ENCODE measurements at places on chromosomes 2 and 18.

DNA sequence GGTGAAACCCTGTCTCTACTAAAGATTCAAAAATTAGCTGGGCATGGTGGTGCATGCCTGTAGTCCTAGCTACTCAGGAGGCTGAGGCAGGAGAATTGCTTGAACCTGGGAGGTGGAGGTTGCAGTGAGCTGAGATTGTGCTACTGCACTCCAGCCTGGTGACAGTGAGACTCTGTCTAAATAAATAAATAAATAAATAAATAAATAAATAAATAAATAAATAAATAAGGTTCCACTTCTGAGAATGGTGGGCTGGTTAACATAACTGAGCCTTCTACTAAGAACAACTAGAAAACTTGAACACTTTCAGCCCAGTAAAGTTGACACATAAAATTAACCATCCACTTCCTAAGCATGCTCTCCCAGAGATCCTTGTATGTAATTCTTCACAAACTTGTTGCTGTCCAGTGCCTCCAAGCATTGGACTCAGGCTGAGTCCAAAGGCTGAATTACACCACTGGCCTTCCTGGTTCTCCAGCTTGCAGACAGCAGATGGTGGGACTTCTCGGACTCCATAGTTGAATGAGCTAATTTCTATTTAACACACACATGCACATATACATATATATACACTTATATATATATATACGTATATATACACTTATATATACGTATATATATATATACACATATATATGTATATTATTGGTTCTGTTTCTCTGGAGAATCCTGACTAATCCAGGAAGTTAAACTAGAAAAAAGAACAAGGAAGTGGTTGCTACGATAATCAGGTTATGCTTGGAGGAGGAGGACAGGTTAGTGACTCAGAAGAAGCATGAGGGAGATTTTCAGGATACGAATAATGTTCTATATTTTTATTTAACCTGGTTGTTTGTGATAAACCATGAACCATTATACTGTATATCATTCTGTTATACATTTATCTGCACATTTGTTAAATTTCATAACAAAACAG is 348.8 kb downstream of the METTL4 start:
- DNase-seq, result no peak

DNA sequence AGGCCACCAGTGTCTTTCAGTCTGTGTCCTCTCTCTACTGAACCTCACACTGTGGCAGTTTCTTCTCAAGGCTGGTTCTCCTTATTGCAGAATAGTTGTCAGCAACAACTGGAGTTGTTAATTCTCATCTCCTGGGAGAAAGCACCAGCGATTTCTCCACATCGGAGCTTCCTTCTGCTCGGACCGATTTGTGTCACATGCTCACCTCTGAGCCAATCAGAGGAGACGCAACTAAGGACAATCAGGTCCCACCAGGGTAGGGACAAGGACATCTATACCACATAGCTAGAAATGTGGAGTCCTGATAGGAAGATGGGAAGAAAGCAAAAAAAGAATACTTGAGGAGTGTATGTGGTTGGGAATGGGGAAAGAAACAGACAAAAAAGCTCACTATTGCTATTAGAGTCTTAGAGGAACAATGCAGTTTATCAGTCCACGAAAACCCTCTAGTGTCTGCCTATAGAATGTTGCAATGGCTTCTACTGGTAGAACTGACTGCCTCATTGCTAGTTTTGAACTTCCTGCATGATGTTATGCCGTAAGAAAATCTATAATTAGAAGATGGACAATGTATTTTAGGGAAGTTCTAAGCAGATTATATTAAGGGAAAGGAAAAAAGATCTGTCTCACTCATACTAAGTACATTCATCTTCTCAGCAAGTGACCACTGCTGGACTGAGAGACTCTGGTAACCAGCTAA is 169.7 kb downstream of the CDCA7 start:
- DNase-seq, result no peak

DNA sequence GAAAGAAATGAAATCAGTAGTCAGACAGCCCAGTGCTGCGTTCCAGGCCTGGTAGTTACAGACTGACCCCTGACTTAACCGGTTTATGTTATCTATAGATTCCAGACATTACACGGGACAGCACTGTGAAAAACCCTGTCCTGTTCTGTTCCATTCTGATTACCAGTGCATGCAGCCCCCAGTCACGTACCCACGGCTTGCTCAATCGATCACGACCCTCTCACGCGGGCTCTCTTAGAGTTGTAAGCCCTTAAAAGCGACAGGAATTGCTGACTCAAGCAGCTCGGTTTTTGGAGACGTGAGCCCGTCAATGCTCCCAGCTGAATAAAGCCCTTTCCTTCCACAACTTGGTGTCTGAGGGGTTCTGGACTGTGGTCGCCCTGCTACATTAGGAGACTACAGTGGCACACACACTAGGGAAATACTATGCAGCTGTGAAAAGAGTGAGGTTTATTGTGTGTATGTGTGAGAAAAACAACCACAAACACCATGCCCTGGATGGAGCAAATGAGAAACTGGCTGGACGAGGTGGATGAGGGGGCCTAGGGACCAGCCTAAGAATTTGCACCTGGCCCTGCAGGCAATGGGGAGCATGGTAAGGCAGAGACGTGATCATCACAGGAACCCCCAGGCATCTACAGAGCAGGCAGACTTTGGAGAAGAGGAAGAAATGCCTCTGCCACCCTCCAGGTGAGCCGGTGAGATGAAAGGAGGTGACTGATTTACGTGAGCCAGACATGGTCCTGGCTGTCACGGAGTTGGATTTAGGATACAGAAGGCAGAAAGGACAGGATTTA is 49.1 kb upstream of the SEMA4C start:
- DNase-seq, result no peak

DNA sequence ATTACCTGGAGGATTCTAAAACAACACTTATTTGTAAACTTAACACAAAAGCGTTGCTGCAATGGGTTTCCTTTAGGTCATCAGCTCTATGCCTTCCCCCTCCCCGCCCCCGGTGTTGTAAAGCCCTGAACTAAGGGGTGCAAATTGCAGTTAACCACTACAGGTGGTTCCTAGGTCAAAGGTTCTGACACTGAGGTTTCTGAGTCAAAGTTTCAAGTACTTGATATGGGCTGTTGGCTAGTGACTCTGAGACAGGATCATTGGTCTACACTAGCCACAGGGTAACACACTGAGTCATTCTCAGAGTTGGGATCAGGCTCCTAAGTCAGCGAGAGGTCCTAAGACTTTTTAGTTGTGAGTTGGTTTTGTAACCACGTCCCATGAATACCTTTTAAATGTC is 15.4 kb downstream of the IL1B start:
- DNase-seq, result no peak

- no peak for DNase-seq
These were observed 44.4 kb downstream of the PTPN2 start for GRCh38 chr18:12839526-12840196.

DNA sequence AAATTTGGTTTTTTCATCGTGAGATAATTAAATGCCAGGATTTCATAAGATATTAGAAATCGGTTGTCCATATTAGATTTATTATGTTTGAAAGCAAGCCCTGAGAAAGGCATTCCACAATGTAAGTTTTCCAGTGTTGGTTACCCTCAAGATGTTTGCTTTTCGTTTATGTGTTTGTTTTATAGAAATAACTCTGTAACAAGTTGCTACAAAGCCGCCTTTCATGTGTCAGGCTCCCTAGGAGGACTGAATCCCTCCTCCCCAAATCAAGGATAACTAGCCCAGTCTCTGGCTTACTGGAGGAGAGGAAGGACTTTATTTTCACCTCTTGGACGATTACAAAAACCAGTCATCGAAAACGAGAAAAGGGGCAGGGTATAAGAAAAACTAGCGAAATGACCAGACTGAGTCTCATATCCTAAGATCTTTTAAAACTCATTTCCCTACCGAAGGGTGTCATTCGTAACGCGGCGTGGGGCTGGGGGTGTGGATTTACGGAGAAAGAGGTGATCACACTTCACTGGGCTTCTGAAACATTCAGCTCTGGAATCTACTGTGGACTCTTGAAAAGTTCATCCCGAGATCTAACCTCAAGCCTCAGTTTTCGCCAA is 1.0 kb upstream of the PEX13 start:
- DNase-seq, result peak; percentile 11

GRCh38 chr2:23525137-23525765 is 140.3 kb downstream of the KLHL29 start:
- DNase-seq, result no peak

- DNase-seq, result no peak
These were observed 294.9 kb upstream of the FANCL start for GRCh38 chr2:58535990-58536389.

Measured in NCI-H146 (cell line).